ENCODE measurements at places on chromosomes 12 and 14.
A peak's percentile ranks its signal among the peaks of the same experiment; 100 is the strongest.

GRCh38 chr14:81219759-81220579, 790 bp downstream of the GTF2A1 start:
- peak; percentile 26 for DNase-seq

DNA sequence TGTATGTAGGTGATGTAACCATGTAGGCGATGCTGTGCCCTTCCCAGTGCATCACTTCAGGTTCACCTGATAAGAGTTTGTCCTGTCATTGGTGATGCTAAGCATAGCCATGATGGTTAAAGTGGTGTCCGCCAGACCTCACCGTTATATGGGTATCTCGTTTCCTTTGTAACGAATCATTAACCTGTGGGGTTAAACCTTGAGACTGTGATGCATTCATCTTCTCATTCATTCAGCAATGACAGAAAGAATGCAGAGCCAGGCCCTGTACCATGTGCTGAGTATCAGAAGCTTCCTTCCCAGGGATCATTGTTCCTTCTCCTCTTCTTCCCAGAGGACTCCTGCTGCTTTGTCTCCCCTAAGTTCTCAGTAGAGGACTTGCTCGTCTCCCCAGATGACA, 84.9 kb downstream of the CCDC60 start:
- no peak for DNase-seq

DNA sequence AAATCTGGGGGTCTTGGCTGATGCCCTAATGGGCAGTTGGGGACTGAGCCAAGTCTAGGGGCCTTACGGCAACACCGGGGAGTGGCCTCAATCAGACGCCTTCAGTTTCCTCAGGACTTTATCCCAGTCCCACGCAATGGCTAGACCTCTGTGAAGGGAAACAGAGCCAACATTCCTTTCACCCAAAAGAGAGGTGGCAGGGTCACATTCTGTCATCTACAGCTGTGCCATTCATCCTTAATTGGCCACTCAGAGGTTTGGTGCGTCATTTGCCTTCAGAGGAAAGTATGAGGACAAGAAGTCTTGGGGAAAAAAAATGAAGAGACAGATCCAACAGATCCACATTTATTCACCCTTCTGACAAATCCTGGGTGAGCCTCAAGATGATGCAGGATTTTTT, 166.9 kb upstream of the AVPR1A start:
- DNase-seq = no peak

DNA sequence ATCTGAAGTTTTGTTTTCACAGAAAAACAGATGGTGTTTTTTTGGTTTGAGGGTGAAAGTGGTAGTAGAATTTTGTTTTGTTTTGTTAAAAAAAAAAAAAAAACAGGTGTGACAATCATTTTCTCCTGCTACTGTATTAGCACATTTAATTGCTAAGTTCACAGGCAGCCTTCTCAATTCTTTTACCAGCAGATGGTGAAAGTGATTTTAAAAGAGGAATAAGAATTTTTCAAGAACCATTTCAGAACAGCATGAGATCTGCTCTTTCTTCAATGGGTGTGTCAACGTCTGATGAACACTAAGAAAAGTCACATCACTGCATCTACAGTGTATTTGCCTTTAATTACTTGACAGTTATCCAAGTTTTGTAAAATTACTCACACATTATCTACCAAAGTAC, 303.7 kb upstream of the USP15 start:
- no peak for DNase-seq

DNA sequence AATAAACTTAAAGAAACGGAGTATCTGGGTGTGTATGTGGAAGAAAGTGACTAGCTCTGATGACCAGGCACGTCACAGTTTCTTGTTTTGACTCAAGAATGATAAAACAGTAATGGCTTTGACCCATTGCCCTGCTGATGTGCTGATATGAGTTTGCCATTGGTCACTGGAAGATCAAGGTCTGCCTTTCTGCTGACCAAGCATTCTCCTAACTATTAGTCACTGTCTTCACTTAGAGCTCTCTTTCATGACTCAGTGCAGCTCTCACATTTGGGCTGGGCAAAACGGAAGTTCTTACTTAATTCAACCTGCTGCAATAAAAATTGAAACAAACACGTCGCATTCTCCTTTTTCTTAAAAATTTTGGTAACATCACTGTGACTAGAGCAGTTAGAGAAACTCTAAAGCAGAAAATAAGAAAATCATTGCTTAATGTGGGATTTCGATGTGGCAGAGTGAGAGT, 366.7 kb downstream of the BTG1 start:
- no peak for DNase-seq

DNA sequence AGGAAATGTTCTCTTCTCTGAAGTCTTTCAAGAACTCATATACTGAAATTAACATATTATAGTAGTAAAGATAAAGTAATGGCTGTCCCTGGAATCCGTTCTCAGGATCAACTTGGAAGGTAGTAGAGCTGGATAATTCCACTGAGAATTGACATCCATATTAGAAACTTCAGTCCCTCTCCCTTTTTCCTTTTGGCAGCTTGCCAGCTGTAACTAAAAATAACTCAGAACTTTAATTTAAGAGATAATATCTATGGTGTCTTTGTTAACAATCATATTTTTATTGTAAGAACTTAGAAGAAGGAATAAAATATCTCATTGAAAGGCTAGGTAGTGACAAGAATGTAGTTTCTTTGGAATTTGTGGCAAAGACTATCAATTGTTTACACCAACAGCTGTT, 61.4 kb upstream of the PLEKHA5 start:
- no peak for DNase-seq

GRCh38 chr12:122086641-122087285, 8.2 kb downstream of the MLXIP start:
- DNase-seq = no peak

DNA sequence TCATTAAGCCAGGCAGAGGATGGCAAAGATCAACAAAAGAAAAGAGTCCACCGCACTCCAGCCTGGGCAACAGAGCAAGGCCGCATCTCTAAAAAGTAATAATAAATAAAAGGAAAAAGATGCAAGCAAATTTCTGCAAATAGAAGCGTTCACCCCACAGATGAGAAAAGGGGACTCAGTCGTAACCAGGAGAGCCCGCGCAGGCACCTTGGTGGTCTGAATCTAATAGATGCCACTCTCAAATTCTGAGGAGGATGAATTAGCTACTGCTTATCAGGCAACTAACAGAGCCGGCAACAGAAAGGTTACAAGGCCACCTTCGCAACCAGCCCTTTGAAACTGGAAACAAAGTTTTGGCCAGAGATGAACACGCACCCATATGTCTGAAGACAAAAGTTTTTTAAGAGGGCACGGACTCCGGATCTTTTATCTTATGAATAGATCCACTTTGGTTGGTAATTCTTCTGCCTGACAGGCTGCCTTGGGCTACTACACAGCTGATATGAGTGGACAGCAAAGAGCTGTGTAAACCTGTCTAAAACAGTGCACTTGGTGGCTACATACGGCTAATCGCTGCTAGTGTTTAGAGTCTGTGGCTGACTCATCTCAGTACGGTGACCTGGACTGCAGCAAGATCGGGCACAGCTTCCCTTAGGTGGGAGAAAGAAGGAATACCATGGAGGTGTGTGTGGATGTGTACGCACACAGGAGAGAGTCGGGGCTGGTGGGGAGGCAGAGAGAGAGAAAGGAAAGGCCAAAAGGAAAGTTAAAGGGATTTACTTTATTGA, 32.9 kb upstream of the TTC7B start:
- DNase-seq = no peak

- DNase-seq = no peak
These were observed 8.0 kb upstream of the SLC17A8 start for GRCh38 chr12:100348657-100349454.

GRCh38 chr12:30725739-30726138, 29.0 kb downstream of the CAPRIN2 start:
- DNase-seq = no peak

Data from neural crest cell (in vitro differentiated cells).